Immature natural killer cell (primary cell): ENCODE measurements at places on chromosomes 11 and 22.

DNA sequence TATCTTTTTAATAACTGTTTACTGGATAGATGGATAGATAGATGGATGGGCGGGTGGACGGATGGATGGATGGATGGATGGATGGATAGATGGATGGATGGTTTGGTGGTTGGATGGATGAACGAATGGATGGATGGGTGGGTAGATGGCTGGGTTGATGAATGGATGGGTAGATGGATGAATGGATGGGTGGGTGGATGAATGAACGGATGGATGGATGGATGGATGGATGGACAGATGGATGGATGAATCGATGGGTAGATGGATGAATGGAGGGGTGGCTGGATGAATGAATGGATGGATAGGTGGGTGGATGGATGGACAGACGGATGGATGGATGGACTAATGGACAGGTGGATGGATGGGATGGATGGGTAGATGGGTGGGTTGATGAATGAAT is 13.8 kb upstream of the SLC22A12 start:
- DNase-seq: no peak

DNA sequence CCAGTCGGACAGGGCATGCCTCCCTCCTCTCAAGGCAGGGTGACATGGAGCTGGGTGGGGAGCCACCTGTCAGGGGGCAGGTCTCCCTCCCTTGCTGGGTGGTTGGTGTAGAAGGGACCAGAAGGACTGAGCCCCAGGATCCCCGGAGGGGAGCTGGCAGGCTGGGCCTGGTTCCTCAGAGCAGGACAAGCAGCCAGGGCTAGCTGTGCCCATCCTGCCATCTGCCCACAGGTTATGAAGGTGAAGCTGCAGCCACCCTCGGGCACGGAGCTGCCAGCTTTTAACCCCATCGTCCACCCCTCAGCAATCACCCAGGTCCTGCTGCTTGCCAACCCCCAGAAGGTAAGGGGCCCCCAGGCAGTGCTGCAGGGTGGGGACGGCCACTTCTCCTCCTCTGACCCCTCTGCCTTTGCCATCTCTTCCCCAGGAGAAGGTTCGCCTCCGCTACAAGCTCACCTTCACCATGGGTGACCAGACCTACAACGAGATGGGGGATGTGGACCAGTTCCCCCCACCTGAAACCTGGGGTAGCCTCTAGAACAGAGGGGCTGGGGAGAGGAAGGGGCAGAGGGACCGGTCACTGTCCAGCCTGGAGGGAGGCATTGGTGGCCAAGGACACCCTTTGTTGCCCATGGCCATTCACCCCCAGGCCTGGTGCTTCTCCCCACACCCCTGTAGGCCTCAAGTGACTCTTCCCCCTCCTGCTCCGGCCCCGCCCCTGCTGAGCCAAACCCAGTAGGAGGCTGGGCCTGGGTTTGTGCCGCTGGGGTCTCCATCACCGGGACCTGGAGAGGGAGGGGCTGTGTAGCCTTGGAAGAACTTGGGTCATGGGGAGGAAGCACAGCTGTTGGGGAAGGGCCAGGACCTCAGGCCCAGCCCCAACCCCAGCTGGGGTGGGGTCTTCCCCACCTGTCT is 7.0 kb upstream of the SH3BP1 start:
- DNase-seq: no peak

GRCh38 chr11:69511358-69512055 is 30.0 kb downstream of the LINC01488 start:
- DNase-seq: no peak

DNA sequence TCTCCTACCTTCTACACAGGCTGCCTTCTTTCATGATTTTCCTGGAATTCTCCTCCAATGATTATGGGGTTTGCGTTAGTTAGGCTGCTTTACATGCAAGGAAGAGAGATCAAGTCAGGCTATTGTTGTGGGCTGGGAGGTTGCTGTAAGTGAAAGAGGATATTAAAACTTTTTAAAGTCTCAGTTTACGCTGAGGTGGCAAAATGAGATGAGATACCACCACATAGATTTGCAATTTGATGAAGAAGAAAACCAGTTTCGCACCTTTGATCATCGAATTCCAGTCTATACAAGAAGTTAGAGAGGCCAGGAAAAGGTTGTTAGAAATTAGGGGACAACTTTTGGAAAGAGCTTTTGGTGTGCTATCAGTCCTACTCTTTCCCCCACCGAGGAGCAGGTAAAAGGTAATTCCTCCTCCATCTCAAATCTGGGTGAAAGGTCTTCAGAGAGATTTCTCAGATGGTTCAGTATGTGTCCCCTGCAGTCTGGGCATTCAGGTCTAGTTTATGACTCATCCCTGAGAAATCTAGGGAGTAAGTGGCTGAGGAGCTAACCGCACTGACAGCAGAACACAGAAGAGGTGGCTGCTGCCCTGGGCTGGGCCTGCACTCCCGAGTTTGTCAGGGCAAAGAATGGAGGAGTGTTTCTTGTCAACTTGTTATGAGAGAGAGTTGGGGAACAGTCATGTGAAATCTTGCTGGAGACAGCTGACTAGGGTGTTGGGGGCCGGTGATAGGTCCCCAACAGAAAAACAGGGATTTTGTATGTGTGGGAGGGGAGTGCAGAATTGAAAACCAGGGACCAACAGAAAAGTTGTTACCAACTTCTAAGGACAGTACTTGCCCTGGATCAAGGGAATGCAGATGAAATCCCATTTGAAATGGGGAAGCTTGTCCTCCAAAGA is 34.7 kb downstream of the CCDC83 start:
- DNase-seq: no peak

GRCh38 chr22:18067121-18067520 is 10.7 kb upstream of the PEX26 start:
- no peak for DNase-seq

DNA sequence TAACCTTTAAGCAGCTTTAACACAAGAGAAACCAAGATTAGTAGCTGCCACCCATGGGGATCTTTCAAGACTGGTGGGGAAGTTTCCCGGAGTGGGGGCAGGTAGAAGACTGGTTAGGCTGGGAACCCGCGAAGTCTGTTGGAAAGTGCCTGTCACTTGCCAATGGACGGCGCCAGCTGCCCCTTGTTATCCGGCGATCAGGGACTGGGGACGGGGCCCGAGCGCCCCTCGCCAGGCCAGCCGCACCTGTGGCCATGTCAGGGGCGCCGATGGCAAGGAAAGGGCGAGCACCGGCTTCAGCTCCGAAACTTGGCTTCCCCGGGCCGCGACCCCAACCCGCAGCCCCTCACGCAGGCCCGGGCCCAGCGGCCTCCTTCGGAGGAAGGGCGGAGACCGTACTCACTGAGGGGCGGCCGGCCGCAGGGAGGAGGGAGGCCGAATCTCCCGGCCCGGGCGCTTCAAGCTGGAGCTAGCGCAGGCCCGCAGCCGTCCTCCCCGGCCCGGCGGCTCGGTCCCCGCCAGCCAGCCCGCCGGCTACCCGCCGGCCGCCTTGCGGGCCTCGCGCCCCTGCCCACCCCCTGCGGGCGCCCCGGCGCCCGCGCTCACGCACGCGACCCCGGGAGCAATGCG is 539 bp downstream of the EIF4ENIF1 start:
- no peak for DNase-seq

- DNase-seq: no peak
These were observed 81.0 kb downstream of the IGLL1 start for GRCh38 chr22:23498811-23499798.

DNA sequence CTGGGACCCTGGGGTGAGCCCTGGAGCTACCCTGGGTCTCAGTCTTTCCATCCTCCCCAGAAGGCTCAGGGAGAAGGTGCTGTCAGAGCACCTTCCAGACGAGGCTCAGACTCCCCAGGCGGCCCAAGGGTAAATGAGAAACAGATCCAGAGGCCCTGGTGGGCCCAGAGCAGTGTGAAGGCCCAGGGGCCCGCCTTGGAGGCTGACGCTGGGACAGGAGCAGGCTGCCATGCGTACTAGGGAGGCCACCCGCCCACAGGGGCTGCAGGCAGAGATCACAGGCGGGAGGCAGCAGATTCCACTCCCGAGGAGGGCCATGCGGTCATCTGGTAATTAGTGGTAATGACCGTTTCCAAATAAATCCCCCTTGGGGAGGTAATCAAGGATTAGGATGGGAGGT is 5.2 kb downstream of the WNT11 start:
- DNase-seq: no peak

DNA sequence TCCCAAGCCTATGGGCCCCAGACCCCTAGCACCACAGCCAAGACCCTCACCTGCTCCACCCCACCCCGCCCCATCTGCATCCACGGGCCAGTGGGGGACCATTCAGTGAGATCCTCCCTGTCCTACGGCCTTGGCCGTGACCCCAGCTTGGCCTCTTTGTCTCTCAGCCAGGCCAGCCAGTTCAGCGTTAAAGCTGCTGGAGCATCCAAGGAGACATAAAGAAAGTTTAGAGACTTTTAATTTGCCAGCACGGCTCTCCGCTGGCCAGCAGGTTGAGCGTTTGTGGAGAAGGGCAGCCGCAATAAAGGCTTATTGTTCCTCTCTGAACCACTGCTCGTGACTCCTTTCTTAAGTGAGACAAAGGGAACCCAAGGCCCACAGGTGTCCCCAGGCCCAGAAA is 49.3 kb upstream of the LMO1 start:
- DNase-seq: no peak

GRCh38 chr22:38171927-38172831 is 9.5 kb downstream of the PLA2G6 start:
- no peak for DNase-seq

DNA sequence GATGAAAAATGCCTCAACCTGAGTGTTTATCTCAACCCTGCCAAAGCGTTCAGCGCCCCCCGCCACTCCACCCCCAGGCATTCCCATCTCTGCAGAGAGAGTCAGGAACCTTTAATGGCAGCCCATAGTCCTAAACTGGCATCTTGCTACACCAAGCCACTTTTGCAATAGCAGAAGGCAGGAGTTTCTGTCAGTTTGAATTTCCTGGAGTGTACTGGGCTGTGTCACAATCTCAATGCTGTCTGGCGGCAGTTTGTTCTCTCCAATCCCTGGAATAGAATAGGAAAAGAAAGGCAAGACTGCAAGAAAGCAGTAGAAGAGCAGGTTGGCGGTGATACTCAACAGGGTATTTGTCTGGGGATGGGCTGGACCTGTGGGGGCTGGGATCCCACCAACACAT is 32.9 kb upstream of the FLI1 start:
- DNase-seq: no peak

DNA sequence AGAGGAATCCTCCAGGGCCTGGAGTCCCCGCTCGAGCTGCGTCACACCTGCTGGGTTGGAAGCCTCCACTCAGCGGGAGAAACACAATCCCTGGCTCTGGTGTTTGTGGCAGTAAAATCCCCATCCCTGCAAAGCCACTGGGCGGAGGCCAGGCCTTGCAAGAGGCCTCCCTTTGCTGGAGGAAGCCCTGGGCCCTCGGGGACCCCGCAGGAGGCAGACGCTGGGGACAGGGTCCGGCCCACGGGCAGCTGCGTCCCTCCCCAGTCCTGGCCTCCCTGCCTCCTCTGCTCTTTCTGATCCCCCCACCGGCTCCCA is 194.7 kb downstream of the BRD1 start:
- no peak for DNase-seq

DNA sequence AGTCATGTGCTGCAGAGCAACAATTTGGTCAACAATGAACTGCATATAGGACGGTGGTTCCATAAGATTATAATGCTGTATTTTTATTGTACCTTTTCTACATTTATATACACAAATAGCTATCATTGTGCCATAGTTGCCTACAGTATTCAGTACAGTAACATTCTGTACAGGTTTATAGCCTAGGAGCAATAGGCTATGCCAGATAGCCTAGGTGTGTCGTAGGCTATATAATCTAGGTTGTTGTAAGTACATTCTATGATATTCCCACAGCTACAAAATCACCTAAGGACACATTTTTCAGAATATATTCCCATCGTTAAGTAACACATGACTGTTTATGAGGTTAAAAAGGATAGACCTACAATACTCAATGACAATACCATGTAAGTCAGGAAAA is 423.9 kb downstream of the SOX6 start:
- DNase-seq: no peak
